T-helper 1 cell (primary cell): ENCODE measurements at places on chromosomes 11 and 22.

DNA sequence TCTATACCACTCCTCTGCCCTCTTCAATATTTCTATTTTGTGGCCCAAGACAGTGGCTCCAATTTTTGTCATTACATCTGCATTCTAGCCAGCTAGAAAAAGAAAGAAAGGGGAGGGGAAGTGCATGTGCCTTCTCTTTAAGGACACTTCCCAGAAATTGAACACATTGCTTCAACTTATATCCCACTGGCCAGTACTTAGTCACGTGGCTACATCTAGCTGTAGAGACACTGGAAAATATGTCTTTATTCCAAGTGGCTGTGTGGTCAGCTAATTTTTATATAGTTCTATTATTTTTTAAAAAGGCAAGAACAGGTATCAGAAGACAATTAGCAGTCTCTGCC lies 200.4 kb downstream of the SNX19 start:
- DNase-seq = no peak

DNA sequence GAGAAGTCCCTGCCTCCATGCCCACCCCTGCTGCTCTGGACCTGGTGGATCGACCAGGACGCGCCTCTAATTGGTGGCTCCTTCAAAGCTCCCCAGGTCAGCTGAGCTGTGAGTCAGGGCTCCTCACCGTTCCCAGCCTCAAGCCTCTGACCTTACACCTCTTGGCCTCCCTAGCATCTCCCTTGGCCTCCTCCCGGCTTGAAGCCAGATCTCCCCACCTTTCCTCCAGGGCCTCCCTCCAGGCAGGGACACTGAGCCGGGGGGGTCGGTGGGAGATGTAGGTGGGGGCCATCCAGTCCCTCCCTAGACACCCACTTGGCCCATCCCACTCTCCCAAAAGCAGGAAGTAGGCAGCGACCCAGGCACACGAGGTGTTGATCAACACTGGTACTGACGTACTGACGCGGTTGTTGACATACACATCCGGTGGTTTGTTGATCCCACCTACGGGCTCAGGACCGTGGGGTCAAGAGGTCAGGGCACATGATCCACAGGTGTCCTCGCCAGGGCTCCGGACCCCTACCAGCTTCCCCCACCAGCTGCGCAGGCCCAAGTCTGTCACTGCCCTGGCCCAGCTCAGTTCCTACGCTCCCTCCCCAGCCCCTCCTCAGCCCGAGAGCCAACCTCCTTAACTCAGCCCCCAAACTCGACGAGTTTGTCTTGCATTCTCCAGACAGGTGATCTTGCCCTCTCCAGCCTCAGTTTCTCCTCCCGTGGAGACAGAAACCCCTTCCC lies 802 bp downstream of the ATG2A start:
- DNase-seq = peak; percentile 14

GRCh38 chr11:45647786-45648185 lies 17.6 kb downstream of the CHST1 start:
- DNase-seq = no peak

- DNase-seq = no peak
Observed at GRCh38 chr11:112023104-112023503, 2.1 kb upstream of the DLAT start.

GRCh38 chr11:123645286-123645975 lies 9.0 kb downstream of the SCN3B start:
- DNase-seq = no peak

DNA sequence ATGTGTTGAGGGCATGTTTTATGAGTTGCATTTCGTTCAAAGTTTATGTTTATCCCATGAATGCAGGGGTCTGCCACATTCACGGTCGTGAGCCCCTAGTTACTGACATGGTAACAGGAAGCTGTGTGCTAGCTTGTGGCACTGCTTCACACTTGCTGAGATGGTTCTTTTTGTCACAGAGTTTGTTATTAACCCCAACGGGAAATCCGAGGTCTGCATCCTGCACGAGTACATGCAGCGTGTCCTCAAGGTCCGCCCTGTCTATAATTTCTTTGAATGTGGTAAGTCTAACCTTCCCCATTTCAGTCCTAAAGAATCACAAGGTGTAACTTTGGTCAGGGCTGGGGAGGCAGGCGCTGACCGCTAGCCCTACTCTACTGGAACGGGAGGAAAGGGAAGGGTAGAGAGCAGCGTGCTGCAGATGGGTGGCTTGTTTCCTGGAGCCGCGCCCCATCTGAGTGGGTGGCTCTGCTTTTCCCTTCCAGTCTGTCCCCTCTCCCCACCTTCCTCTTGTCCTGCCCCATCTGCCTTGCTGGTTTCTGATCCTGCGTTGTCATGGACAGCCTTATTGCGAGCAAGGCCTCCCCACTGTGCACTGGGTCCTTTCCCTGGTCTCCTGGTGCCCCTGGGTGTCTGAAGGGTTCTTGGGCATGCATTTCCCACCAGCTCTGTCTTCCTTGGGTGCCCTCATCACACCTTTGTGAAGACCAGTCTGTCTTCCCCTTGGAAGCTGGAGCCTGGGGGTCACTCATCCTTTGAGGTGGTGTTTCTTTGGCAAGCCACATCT lies 11.8 kb downstream of the DGCR8 start:
- DNase-seq = no peak

DNA sequence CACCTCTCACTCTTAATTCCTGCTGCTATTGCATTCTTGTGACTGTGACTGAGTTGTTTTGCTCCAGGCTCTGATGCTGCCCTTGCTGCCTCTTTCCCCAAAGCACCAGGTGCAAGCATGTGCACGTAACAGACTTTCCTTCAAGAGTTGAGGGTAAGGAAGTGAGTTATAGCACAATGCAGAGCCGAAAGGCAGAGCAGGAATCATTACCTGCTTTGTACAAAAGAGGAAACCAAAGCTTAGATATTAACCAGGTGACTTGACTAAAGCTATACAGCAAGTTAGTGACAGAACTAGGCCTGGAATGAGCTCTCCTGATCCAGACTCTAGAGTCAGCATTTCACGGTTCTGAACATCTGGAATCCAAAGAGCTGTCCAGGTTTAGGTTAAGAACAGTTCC lies 33.6 kb downstream of the NEU3 start:
- no peak for DNase-seq
